ENCODE measurements at places on chromosomes 11 and 22.

DNA sequence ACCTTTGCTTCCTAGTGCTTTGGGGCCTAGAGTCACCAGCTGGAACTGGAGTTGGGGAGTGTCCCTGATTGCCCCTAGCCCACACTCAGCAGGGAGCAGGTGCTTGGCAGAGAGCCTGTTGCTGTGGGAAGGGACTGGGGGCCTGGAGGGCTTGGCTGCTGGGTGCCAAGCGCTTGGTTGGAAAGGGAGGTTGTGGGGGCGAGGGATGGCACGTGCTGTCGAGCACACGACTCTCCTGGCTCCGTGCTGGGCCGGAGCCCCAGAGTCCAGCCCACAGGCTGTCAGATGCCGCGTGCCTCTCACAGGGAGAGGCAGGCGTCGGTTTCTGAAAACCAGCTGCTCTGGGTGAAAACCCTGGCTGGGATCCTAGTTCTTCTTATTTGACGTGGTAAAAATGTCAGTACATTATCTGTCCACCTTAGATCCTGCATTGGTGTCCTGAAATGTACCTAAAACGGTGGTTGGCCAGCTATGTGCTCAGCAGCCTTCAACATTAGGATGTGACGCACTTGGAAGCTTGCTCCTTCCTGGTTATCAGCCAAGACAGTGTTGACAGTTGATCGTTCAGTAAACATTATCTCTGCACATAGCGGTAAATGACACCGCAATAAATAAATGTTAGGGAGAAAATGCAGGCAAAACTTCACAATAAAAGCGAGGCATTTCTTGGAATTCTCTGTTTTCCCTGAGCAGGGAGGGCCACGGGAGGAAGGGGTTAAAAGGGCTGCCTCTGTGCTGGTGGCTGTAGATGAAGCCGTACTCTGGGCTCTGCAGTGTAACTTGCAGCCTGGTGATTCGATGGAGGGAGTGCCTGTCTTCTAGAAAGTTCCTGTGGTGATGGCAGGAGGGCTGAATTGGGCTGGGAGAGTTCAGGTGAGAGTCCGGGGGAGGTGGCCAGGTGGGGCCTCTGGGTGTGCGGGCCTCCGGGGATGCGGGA lies 29.2 kb downstream of the GRAMD4 start:
- DNase-seq, result no peak

DNA sequence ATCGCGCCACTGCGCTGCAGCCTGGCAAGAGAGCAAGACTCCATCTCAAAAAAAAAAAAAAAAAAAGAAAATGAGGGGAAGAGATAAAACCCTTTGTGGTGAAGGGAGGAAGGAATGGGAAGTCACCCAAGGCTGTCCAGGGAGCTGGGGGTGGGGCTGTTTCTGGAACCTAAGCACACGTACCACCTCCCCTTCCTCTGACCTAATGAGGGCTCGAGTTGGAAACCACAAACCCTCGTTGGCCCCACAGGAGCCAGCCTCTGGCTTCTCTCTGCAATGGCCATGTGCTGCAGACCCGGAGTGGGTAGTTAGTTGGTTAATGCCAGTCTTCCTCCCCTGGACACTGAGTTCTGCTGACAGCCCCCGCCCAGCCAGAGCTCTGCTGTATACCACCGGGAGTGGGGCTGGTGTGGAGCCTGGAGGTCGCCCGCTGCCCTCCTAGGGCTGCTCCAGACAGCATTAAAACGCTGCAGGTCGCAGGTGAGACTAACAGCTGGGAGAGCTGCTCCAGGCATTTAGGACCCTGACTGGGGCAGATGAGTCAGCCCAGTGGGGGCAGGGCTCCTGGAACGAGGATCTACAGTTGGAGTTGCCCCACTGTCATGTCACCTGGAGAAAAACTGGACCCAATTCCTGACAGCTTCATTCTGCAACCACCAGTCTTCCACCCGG lies at the start of gene LGALS12:
TSS of gene LGALS12 (plus strand) at position 228 of the 672 bp plus-strand sequence. CDS start at position 603, 375 bp downstream.
- no peak for DNase-seq

DNA sequence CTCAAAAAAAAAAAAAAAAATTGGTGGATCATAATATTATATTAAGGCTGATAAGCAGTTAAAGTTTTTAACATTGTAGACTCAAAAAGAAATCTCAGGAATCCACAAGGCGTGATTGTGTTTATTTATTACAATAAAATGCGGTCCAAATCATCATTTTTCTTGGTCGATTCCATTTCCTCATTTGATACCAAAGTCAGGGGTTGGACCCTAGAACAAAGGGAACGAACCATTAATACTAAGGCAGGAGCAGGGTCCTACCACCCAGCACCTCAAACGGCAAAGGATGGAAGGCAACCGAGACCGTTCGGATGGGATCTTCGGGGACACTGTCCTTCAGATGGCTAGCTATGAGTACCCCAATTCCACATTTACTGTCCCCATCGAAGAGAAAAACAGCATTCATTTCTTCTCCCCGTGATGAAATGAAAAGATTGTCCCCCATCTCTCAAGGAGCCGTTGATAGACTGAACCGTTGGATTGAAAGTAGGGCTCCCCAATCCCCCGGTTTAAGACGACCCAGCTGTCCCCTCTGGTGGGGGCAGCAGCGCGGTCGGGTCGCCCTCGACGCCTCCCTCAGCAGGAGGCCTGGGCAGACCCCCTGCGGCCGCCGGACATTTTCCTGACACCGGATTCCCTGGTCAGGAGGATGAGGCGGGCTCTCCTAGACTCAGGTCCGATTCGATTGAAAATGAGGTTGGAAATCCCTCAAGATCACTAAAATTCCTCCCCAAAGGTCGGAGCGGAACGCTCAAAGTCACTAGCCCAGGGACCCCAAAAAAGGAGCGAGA lies 607 bp downstream of the DMC1 start:
- DNase-seq, result peak; percentile 67

DNA sequence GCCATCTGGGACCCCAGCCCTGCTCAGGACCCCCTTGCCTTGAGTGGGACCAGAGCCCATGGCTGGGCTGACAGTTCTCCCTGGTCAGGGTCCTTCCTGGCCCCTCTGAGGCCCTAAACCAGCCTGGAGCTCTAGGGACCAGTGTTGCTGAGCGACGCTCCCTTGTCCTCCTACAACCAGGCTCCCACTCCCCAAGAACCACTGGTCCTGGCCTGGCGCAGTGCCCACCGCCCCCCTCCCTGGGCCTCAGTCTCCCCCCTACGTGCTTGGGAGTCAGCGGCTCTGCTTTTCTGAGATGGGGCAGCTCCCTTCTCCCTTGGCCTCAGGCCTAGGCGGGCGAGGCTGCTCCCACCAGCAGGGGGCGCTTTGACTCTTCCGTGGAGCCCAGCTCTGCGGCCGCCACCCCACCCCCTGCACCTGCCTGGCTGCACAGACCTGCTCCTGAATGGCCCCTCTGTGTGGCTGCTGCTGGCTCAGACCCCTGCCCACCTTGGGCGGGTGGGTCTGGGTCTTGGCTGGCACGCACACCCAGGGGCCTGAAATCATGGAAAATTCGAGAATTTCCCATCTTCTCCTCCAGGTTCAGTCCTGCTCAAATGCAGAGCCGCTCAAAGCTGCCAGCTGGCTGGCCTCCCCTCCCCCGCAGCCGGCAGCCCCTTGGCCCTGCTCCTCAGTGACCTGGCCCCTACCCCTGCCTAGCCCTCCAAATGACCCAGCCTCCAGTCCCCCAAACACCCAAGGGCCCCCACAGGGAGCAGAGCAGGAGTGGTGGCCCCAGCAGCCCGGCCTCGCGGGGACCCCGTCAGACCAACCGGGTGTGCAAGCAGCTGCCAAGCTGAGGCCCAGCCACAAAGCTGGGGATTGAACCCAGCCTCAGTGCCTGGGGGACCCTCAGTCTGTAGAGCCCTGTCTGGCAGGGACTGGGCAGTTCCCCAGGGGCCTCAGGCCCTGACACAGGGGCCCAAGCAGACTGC lies 9.1 kb downstream of the PRR33 start:
- peak; percentile 86 for DNase-seq

- DNase-seq, result no peak
Observed at GRCh38 chr11:128297805-128298204, 289.6 kb downstream of the ETS1 start.

- no peak for DNase-seq
Observed at GRCh38 chr22:21818487-21819182, 48.8 kb downstream of the MAPK1 start.

- DNase-seq, result no peak
Observed at GRCh38 chr11:63719987-63720386, 38.7 kb downstream of the RTN3 start.

DNA sequence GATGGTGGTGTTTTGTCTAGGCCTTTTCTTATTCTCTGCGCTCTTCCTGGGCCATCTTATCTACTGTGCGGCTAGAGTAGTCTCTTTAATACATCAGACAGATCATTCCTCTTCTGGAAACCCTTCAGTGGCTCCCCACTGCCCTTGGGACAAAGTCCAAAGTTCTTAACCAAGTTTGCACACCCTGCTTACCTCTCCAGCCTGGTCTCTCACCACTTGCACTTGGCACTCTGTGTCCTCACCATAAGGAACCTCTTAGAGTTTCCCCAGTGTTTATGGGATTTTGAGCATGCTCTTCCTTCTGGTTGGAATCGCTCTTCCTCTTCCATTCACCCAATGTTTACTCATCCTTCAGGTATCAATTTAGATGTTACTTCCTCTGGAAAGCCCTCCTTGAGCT lies 5.2 kb upstream of the SPTBN2 start:
- no peak for DNase-seq

DNA sequence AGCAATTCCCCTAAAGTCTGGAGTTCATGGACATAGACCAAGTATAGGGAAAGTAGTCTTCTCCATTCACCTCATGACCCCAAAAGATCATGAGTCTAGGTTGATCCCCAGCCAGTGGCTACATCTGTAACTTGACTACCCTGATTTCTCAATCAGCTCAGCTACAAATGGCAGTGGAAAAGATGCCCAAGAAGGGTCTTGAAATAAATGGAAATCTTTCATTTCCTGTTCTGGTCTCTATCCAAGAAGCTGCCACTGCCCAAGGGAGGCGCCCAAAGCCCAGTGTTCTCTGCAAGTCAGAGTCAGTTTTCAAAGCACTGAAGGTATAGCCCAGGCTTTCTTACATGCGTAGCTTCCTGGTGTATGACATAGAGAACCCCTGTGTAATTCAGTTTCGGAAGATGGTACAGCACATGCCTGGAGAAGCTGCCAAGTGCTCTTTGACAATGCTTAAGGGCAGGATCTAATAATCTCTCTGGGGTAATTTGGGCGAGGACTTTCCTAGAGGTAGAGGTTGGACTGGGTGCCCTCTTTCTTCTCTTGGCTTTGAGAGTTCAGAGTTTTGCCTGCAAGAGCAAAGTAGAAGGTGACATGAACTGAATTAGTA lies 101.1 kb downstream of the ADAMTS15 start:
- no peak for DNase-seq

- no peak for DNase-seq
Observed at GRCh38 chr22:24789516-24789915, 15.0 kb upstream of the PIWIL3 start.

DNA sequence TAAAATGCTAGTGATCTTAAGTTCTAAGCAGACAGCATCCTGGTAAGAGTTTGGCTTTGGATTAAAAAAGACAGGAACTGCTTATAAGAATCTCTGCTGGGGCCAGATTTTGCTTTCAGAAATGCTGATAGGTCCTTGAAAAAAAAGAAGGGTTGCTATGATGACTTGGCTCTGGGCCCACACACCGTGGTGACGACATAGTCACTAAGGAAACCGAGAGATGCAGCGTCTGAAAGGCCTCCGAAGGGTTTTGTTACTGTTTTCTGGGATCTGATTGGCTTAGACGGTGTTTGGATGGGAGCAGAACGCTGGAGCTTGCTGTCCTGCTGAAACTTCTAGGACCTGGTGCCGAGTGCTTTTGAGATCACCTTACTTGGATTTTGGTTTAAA lies 8.4 kb downstream of the FAM118A start:
- DNase-seq, result peak; percentile 44

DNA sequence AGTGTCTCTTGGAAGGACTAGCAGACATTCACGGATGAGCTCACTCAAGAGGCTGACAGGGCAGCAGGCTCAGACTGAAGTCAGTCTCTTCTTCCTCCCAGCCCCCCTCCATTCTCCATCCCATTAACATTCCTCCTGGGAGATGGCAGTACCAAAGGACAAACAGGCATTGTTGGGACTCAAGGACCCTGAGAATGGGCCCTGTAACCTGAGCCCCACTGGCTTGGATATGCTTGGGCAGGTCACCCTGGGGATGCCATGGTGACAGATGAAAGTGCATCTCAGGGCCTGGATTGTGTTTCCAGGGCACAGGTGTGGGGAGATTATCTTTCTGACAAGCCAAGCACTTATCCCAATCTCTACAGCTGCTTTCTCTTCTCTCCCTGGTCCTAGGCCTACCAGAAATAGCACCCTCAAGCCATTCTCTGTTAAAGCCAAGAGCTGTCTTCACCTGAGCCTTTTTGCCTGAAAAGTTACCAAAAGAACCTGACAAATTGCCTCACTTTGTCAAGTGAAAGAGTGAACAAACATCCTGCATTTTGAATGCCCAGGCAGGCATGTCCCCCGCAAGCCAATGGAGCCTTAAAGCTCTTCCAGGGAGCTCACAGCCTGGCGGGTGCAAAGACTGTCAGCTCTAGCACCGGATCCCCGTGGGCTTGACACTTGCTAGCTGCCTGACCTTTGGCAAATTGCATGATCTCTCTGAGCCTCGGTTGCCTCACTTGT lies 366.0 kb upstream of the NARS2 start:
- peak; percentile 56 for DNase-seq

DNA sequence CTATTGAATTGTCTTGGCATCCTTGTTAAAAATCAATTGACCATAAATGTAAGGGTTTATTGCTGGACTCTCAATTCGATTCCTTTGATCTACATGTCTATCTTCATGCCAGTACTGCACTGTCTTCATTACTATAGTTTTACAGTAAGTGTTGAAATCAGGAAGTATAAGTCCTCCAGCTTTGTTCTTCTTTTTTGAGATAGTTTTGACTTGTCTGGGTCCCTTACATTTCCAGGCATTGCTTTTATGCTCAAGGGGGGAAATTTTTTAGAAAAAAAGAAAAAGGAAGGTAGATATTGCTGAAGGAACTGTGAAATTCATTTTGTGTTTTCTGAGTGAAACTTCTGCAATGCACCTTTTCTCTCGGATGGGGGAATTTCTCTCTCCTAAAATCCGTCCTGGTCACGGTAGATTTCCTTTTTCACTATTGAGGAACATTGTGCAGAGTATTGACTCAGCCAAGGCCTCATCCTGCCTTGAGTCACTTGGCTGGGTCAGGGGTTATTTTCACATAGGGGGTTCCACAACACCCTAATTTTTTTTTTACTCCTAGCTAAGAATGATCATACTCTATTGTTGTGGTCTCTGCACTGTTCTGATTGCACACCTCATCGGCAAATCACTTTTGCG lies 2.8 kb upstream of the ACER3 start:
- no peak for DNase-seq

DNA sequence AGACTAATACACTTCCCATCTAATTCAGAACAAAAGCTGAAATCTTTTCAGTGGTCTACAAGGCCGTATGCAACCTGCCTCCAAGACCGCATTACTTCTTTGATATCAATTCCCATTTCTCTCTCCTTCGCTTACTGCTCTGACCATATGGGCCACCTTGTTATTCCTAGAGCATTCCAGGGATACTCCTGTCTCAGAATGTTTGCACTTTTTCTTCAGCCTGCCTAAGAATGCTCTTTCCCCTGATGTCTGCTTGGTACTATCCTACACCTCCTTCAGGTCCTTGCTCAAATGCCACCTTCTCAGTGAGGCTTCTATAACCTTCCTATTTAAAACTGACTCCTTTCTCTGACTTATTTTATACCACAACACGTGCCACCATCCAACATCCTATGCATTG lies 71.2 kb downstream of the MAML2 start:
- no peak for DNase-seq
